ENCODE measurements at places on chromosomes 4 and X.

GRCh38 chr4:8201321-8201781, 2.3 kb downstream of the SH3TC1 start:
- DNase-seq, result no peak

GRCh38 chr4:91064157-91064853, 937.1 kb downstream of the CCSER1 start:
- no peak for DNase-seq

GRCh38 chrX:6904156-6904555, 243.4 kb upstream of the STS start:
- no peak for DNase-seq

- no peak for DNase-seq
Observed at GRCh38 chr4:170497689-170498088, 407.9 kb upstream of the AADAT start.

DNA sequence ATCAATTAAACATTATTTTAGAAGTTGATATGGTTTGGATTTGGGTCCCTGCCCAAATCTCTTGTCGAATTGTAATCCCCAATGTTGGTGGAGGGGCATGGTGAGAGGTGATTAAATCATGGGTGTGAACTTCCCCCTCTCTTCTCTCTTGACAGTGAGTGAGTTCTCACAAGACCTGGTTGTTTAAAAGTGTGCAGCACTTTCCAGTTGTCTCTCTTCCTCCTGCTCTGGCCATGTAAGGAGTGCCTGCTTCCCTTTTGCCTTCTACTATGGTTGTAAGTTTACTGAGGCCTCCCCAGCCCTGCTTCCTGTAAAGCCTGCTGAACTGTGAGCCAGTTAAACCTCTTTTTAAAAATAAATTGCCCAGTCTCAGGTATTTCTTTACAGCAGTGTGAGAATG, 141.4 kb downstream of the GALNTL6 start:
- no peak for DNase-seq

GRCh38 chrX:130024127-130024526, 41.7 kb downstream of the BCORL1 start:
- peak; percentile 23 for DNase-seq

DNA sequence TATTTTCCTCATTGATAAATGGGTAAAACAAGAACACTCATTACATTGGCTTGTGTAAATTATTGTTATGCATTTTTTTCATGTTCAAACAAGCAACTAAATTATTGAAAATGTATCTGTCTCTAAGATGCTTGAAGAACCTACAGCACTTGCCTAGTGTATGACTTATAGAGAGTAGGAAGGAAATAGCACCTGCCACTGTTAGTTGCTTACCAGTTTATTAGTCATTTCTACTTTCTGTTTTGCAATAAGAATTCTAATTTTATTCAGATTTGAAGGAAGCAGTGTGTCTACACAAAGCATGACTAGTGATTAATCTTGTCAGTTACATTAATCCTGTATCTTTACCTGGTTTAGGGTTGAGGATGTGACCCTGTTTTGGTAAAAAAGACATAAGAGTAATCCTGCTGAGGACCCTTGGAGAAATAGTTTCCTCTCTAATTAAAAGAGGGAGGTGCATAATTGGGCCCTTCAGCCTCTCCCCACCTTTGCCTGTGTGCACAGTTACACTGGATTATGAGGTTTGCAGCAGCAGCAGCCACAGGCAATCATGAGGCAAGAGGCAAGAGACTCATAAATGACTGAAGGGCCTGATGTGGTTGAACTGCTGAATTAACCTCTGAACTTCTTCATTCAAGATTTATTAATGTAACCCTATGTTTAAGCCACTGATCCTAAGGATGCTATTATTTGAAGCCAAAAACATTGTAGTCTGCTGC, 1202.1 kb downstream of the ADGRL3 start:
- no peak for DNase-seq

GRCh38 chrX:134646691-134647090, 11.6 kb downstream of the PLAC1 start:
- no peak for DNase-seq

DNA sequence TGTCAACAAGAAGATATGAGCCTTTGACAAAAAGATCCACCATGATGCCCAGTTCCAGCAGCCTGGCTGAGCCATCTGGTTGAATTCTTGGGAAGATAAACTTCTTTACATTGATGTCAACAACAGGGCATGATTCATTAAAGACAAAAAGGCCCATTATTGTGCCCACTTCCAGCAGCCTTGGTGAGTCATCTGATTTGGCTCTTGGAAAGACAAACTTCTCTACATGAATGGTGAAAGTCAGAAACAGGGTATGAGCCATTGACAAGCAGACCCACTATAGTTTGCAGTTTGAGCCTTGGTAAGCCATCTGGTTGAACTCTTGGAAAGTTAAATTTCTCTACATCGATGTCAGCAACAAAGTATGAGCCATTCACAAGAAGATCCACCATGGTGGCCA, 4.1 kb upstream of the CSF2RA start:
- no peak for DNase-seq

DNA sequence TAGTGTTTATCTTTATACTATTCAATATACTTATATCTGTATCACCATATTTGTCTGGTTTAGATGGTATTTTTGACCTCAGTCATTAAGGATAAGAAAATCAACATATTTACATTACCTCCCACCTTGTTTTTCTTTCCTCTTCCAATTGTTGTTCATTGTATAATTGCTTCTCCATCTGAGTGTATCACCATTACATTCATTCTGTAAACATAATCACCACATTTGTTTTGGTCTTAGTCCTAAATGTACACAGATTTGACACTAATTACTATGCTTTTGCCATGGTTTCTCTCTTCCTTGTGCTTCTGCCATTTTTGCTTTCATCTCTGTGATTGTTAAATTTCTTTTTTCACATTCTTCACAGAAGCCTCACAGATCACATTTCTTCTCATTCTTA, 12.7 kb downstream of the ARMCX6 start:
- DNase-seq, result no peak

DNA sequence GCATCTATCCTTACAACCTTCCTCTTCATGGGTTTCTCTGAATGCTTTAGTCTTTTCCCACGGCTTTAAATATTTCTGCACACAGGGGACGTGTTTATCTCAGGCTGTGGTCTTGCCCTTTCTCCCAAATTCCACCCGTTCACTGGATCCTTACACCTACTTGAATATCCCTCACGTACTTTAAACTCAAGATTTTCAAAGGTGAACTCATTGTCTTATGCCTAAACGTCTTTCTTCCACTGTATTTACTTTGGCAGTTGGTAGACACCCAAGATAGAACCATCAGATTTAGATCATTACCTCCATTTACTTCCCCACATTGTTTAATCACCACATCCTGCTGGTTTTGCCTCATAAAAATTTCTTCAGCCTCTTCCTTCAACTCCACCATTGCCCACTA, 269.2 kb downstream of the CBLL2 start:
- no peak for DNase-seq

DNA sequence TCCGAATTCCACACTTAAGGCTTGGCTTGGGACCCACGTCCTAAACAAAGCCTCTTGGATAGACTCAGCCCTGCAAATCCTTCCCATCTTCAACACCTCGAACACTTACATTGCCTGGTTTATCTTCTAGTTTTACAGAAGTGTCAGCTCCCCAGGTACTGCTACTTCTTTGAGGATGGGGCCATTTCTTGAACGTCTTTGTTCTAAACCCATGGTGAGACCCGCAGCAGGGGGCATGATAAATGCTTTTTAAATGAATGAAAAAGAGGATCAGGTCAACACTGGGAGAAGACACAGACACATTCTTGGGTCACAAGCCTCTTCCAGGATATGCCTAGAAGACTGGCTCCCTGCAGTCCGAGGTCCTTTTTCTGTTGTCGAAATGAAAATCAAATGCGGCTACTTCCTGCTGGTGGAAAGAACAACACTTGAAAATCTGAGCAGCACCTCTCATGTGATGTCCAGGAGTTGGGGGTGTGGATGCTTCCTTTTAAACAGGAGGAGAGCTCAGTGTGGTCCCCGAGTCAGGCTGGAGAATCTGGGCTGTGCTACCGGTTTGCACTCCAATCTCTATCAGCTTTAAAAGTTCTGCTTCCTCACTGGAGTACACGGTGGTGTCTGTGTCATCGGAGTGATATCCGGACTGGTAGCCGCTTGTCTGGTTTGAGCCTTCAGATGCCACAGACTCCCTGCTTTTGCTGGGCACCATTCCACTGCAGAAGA, 45.8 kb downstream of the KDR start:
- DNase-seq, result no peak

- DNase-seq, result no peak
Observed at GRCh38 chr4:140151699-140152012, 2.3 kb downstream of the MAML3 start.

All from fibroblast of the conjunctiva (primary cell).